ENCODE measurements at places on chromosomes 3 and 15.

DNA sequence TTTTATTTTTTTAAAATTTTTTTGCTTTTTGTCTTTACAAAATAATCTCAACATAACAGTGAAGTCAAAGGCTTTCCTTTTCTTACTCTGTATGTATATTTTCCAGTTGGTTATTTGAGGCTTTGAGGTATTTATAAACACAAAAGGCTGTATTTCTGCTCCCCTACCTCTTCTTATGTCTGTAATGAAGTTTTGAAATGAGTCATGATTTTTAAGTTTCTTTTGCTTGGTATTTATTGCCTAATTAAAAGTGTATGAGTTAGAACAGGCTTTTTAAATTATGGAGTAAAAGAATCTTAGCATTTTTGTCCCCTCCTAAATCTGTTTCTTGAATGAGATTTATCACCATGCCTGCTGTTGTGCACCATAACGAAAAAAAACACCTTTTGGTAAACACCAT is 66.0 kb downstream of the DCUN1D1 start:
- DNase-seq = no peak

DNA sequence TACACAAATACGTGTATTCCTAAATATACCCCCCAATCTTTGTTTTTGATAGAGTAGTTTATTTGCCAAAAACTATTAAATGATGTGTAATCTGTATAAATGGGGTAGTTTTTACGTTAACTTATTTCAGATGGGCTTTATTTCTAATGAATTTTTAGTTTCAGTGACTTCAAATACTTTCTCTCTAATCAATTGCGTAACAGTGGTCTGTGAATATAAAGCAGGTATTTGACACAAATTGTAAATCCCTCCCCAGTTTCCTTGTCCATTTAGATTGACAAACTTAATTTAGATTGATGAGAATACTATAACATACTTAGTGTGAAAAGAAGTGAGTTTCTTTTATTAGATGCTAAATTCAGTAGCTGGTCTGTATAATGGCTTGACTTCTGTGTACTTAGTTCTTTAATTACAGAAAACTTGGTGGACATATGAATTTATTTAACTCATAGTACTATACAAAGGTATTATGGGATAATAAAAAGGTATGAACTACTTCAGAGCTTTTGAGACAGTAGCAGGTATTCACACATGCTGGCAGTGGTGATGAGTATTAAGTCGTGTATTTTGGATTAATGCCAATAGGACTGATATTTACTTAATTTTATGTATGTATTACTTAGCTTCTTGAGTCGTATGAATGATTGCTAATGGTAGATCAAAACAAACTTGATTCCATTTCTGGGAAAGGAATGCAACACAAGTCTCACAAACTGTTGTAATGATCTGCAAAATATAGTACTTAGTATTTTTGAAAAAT is 81.6 kb downstream of the STT3B start:
- no peak for DNase-seq

- DNase-seq = no peak
These were observed 238.7 kb downstream of the CHST2 start for GRCh38 chr3:143358155-143358792.

DNA sequence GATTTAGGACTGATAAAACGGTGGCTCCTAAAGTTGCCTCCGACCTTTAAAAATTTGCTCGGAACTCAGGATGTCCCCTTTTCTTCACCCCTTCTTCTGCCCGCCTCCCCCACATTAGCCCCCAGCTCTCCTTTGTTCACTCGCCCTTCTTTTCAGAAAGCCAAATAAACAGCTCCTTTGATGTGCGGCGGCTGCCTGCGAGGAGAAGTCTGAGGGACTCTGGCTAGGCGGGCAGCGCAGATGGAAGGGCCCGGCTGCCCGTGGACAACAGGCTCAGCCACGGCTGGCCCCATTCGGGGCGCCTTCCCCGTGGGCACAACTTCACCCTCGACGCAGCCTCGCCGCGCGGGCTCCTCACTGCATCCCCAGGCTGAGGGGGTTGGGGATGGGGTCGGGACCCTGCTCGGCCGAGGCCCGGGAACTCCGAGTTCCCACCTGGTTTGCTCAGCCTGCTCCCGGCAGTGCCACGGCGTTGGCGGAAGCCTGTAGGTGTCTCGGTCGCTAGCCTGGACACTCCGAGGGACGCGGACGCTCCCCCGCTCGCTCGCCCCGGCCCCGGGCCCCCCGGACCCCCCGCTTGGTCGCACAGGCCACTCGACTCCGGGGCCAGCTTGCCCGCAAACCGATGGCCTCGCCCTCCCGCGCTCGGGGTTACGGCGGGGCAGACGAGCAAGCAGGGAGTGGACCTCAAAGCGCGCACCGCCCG is 897 bp upstream of the TLE3 start:
- DNase-seq = no peak

DNA sequence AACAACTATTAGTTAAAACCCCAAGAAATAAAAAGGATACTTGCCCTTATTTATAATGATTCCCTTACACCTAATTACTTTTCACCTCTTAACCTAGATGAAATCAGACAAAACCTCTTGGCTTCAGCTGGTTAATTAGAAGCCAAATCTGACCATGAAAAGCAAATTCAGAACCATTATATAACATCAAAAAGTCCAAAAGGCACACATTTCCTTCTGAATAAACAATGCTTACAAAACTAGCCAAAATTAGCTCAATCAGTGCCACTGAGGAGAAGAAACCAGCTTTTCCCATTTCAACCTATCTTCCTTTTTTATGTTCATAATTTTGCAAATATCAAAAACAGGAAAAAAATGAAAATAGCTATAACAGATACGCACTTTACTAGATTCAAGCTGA is 3.2 kb downstream of the EHHADH start:
- DNase-seq = no peak

- no peak for DNase-seq
These were observed 40.6 kb downstream of the AMOTL2 start for GRCh38 chr3:134333522-134334181.

DNA sequence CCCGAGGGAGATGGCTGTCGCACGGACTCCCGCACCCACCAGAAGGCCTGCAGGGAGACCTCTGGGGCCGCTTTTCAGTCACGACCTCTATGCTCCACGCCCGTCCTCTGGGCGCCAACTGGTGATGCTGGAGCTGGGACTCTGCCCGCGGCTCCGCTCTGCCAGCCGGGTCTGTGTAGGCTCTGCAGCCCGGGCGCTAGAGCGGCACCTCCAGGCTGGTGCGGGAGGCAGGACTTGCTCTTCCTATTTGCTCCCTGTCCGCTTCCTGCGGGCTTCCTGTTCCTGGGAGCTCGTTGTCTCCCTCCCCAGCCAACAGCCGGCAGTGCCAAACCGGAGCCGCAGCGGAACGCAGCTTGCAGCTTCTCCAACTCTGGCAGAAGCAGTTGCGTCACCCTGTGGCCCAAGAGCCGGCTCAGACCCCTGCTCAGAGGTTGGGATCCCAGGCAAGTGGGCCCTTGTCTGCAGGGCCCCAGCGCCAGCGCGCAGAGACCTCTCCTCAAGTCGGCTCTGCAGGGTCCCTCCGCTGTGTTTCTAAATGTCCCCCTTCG is 285.9 kb downstream of the XXYLT1 start:
- peak; percentile 16 for DNase-seq

DNA sequence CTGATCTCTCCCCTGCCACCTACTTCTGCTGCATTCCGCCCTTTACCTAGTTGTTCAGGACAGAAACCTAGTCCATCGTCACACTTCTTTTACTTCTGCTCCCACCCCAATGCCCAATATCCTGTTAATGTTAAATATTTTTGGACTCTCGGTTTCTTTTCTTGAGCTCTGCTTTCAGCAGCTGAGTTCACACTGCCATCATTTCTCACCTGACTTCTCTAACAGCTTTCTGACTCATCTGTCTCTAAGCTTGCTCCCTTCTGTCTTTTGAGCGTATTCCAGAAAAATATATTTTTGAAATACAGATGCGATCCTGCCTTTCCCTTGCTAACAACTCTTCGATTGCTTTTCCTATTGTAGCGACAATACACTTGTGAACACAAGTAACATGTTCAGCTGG is 183.4 kb downstream of the KLHL25 start:
- no peak for DNase-seq

DNA sequence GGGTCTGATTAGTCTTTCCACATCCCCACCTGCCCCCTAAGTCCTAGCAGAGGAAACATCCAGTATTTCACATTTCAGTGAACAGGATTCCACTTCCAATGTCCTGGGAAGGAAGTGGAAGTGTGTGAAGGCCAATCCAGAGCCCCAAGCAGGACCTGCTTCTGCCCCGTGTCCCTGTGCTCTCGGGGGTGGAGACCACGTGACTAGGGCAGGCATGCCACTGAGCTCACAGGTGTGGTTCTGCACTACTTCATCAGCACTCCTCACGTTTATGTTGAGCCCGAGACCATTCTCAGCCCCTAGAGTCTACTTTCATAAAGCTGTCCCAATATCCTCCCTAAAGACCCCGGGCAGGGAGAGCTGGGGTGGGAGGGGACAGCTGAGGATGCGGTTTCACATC is 84.3 kb downstream of the RAB11A start:
- no peak for DNase-seq

DNA sequence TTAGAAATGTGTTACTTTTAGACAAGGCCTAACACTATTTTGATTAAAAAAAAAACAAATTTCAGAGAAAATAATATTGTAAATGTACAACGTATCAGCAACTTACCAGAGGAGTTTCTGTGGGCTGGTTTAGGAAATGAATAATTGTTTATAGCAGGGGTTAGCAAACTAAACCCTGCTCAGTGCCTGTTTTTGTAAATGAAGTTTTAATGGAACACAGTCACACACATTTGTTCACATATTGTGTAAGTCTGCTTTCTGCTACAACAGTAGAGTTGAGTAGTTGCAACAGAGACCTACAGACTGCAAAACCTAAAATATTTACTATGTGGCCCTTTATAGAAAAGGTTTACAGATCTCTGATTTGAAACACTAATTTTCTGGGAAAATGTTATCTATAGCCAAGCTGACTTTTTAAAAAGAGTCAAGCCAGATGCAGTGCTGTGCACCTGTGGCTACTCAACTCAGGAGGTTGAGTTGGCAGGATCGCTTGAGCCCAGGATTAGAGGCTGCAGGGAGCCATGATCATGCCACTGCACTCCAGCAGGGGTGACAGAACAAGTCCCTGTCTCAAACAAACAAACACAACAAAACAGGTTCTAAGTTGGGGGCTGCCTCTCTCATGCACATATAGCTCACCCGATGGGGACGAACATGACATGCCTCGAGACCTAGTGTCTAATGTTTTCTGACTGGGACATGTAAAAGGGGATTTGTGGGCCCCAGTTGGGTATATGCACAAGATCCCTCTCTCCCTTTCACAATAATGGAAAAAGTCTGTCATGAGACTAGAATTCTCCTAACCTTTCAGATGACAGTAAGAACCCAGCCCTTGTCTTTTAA is 182.5 kb downstream of the TNIK start:
- DNase-seq = no peak

DNA sequence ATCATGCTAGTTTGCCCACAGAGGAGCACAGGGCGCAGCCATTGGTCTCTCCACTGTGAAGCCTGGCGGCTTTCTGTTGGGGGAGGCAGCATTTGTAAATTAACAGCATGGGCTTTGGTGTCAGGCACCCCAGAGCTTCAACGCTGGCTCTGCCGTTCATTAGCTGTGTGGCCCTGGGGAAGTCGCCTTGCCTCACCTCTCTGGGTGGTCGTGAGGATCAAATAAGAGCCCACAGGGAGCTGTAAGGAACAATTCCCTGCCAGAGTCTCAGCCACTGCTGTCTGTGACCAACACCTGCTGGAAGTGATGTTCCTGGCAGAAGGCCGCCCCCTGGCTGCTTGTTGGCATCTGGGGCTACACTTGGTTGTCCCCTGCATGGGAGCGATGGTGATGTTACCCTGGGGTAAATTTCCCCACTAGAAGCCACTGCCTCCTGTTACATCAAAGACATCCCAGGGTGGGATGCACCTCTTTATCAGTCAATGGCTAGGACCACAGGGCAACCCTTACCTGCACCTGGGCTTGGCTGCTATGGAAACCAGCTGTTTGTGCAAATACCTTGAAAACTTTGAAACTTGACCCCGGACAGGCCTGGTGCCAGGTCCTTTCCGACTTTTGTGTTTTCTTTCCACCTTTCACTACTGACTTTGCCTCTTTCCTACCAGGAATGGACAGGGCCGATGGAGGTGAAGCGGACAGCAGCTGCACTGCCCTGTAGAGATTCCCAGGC is 36.9 kb downstream of the DNASE1L3 start:
- DNase-seq = no peak

- DNase-seq = no peak
These were observed 635.4 kb upstream of the NECTIN3 start for GRCh38 chr3:110436209-110436608.

- no peak for DNase-seq
These were observed 922 bp downstream of the IL17RC start for GRCh38 chr3:9917820-9918219.

GRCh38 chr15:48415036-48415886 is 84.0 kb downstream of the DUT start:
- no peak for DNase-seq

- DNase-seq = no peak
These were observed 8.0 kb downstream of the MBNL1 start for GRCh38 chr3:152276681-152277080.

DNA sequence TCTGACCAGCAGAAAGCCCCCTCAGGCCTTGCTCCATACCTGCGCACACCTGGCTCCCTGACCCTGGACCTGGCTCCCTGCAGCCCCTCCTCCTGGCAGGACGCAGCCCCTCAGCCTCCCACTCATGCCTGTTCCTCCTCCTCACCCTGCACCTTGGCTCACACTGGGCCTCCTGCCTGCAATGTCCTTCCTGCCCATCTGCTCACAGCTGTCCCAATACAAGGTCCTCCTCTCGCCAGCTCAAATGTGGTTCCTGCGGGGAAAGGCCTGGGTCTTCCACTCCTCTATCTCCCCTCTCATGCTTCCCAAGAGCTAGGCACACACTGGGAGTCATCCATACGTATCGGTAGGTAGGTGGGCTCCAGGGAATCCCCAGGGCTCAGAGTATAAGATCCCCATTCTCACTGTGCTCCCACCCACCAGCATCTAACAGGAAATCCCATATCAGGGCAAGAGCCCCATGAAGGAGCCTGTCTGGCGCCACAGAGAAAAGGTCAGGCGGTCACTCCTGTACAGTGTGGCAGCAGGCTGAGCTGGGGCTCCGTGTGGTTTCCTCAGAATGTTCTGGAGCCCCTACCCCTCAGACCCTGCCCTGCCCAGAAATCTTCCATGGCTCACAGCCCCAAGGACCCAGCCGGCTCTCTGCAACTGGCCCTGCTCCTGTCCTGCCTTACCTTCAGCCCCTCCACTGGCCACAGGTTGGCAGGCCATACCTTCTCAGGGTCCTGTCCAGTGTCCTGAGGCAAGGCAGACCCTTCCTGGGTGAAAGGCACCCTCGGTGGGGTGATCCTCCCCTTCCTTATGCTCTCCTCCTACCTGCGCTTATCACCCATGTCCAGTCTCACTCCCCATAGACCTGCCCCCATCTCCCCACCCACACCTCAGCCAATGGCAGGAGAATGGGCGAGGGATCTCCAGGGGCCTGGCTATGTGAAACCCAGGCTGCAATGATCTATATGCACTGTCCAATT is 10.9 kb downstream of the PLCD1 start:
- no peak for DNase-seq

GRCh38 chr15:69071260-69071659 is 56.8 kb downstream of the NOX5 start:
- DNase-seq = no peak

- DNase-seq = no peak
These were observed 58.8 kb downstream of the MAP3K13 start for GRCh38 chr3:185421577-185422232.

GRCh38 chr3:23402728-23403492 is 199.8 kb downstream of the UBE2E2 start:
- no peak for DNase-seq

- DNase-seq = no peak
These were observed 6.4 kb upstream of the EXOG start for GRCh38 chr3:38489766-38490165.
